ENCODE measurements at places on chromosomes 13 and 19.

GRCh38 chr13:111387026-111387871, 66.8 kb downstream of the TEX29 start:
- no peak for DNase-seq

- DNase-seq, result no peak
Observed at GRCh38 chr19:44959691-44960090, 4.5 kb downstream of the CLPTM1 start.

DNA sequence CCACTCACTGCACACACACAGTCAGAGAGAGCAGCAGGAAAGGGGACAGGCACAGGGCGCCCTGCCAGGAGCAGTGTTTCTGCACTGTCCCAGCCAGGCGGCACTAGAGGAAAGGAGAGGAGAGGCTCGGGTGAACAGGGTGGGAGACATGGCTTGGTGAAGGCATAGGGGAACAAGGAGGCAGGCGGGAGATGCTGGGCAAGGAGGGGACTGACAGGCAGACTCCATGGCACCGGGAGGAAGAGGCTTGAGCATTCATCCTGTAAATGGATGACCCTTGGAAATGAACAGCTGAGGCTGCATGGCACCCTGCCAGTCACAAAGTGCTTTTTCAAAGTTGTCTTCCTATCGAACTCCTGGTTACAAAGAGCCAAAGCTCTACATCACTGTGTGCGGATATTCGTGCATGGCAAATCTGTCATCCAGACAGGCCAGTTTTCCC, 22.4 kb downstream of the MED26 start:
- no peak for DNase-seq

DNA sequence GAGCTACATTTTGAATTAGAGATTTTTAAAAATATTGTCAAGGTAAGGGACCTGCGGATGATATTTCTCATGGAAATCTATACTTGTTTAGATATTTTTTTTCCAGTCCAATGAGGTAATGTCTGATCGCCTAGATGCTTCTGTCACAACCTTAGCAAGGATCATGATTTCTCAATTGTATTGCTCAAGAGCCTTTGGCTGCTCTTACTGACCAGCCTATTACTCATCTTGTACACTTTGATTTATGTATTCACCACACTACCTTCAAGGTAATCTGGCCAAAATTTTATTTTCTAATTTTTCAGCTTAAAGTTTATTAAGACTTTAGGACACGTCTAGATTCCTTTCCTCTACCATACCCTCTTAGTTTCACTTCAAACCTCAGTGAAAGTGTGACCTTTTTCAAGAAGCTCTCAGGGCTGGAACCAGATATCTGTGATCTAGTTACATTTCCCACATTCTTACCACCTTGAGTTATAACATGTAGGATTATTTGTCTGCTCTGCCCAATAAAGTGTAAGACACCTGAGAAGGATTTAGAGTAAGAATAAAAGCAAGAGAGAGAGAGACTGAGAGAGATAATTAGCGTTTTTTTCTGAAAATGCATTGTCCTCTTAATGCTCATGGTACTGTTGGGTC, 197.1 kb downstream of the ITGBL1 start:
- no peak for DNase-seq

DNA sequence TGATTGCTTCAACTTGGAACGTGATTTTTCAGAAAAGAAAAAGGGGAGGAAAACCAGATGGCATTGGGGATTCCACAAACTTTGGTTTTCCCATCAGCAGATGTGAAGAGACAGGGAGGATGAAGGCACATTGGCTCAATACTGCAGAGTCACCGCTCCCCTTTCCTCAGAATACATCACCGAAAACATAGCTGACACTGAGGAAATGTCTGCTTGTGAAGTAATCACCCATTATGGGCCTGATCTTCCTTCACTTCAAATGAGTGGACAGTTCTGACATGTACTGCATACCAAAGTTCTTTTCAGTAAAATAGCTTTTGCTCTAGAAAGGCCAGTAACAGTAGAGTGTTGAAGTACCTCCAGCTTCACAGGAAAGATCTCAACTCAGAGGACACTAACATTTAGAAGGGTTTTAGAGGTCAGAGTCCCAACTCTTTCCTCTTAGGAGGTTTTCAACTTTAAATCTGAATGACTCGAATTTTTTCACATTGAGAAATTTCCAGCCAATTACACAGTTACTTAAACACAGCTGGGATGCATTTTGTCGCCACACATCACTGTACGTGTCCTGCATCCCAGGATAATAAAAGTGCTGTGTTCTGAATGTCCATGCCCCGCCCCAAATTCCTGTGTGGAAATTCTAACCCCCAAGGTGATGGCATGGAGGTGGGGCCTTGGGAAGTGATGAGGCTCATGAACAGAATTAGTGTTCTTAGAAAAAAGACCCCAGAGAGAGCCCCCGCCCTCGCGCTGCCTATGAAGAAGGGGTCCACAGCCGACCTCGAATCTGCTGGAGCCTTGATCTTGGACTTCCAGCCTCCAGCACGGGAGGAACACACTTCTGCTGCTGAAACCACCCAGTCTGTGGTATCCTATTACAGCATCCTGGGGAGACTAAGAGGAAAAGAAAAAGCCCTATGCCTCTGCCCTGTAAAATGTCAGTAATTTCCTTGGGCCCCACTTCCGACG, 77.7 kb downstream of the COL4A1 start:
- no peak for DNase-seq

- no peak for DNase-seq
Observed at GRCh38 chr19:21127898-21128297, 13.9 kb upstream of the ZNF431 start.

- no peak for DNase-seq
Observed at GRCh38 chr13:107351305-107351704, 783.4 kb upstream of the ARGLU1 start.

GRCh38 chr19:12676384-12676792, 5.3 kb downstream of the DHPS start:
- DNase-seq, result no peak

DNA sequence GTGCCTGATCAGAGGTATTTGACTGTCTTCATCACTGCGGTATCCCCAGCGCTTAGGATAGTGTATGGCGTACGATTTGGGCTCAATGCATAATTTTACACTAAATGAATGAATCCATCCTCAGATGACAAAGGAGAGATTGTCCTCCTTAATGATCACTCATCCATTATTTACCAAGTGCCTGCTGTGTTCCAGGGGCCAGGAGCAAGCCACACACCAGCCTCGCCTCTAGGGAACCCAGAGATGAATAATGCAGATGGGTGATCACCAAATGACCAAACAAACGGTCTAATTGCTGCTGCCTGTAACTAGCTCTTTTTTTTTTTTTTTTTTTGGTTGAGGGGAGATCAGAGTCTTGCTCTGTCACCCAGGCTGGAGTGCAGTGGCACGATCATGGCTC, 5.9 kb upstream of the GPR32 start:
- no peak for DNase-seq

- DNase-seq, result no peak
Observed at GRCh38 chr19:46753420-46754155, 7.3 kb upstream of the STRN4 start.

DNA sequence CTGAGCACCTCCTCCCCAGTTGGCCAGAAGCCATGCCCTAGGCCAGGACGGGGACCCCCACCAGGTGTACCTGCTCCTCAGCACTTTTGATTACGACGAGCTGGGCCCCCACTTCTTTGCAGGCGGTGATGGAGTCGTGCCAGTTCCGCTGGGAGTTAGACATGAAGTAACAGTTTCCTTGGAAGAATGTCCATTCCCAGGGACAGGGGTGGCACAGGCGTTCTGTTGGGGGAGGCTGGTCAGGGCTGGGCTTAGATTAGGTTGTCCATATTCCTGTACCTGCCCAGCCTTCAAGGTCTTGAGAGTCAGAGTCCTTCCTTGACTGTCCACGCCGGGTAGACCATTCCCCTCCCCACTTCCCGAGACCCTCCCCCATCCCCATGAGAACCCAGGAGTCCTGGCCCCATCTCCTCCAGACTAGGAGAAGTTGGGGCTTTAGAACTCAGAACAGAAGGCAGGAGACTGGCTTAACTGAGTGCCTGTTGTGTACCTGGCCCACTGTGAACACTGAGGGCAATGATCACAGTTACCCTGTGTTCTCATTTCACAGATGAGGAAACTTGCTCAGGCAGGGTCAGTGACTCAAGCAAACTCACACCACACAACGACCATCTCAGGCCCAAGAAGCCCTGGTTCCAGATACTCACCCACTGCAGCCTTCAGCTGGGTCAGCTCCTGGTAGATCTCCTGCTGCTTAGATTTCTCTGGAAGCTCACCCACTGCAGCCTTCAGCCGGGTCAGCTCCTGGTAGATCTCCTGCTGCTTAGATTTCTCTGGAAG, 2.3 kb downstream of the CD209 start:
- DNase-seq, result no peak

- no peak for DNase-seq
Observed at GRCh38 chr19:47353307-47353712, 4.2 kb downstream of the DHX34 start.

DNA sequence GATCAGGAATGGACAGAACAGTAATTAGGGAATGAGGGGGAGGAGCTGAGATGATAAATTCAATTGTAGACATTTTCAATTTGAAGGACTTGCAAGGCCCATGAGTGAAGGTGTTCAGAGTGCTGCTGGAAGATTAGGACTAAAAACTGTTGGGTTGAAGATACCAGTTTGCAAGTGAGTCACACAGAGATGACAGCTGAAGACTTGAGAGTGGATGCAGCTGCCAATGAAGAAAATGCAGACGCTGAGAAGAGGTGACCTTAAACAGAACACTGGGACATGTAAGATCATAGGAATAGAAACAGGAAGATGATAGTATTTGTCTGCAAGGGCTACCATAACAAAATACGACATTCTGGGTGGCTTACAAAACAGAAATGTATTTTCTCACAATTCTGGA, 1716.5 kb upstream of the SLC10A2 start:
- no peak for DNase-seq

GRCh38 chr13:24167666-24168391, 7.3 kb downstream of the SPATA13 start:
- no peak for DNase-seq

DNA sequence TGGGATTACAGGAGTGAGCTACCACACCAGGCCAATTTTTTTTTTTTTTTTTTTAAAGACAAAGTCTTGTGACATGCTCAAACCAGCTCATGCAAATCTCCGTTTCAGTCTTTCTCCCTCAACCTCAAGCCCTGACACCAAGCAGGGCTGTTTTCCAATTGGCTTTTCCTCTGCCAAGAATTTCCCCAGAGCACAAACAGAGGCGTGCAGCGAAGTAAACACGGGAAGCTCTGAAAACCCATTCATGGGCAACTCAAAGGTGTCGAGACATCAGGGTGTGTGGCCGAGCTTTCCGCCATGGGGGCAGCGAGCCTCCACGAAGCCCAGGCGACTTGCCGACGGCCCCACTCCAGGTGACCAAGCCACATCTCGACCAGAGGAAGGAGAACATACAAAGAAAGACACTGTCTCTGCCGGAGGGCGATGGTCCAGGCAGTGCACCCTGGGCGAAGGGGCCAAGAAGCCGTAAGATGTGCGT, 70.0 kb downstream of the INSR start:
- DNase-seq, result no peak

GRCh38 chr19:19405971-19406877, 749 bp downstream of the GATAD2A start:
- DNase-seq, result no peak

- DNase-seq, result no peak
Observed at GRCh38 chr19:13841086-13841961, 35.6 kb upstream of the NANOS3 start.

GRCh38 chr13:34257966-34258365, 440.0 kb downstream of the RFC3 start:
- DNase-seq, result no peak
